CD4-positive, alpha-beta T cell treated with Interferon alpha-2 for 1 hour (primary cell): ENCODE measurements at places on chromosomes 12 and 14.

DNA sequence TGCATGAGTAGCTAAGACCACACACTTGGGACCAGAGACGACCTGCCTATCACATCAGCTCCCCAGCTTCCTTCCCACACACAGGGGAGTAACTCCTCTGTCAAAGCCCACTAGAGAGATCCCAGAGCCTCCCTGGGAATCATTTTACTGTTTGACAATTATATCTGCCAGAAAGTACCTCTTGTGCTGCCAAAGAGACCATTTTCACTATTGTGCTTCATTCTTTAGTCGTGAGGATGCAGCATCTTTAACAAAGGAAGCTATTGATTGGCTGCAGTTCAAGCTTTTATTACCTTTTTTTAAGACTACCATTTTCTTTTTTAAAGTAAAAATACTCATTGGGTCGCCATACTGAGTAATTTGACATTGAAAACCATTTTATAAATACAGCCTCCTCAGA is 194.5 kb upstream of the RGS6 start:
- no peak for DNase-seq

DNA sequence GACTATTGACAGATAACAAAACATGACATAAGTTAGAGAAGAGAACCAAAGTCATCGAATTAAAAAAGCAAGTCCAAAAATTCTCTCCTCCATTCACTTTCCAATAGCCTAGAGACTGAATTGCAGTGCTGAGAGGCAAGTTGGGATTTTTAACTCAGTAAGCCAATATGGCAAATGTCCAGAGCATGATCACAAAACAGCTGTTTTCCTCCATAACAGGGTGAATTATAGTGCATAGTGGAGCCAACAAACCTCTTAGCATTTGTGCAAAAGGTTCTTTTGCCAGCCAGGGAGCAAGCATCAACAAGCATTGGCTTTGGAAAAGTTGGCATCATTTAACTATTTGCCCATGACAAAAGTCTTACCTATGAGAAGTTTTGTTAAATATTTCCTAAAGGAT is 458.8 kb upstream of the NOVA1 start:
- DNase-seq: no peak

GRCh38 chr12:12720672-12721161 is 3.5 kb downstream of the CDKN1B start:
- peak; percentile 42 for DNase-seq

DNA sequence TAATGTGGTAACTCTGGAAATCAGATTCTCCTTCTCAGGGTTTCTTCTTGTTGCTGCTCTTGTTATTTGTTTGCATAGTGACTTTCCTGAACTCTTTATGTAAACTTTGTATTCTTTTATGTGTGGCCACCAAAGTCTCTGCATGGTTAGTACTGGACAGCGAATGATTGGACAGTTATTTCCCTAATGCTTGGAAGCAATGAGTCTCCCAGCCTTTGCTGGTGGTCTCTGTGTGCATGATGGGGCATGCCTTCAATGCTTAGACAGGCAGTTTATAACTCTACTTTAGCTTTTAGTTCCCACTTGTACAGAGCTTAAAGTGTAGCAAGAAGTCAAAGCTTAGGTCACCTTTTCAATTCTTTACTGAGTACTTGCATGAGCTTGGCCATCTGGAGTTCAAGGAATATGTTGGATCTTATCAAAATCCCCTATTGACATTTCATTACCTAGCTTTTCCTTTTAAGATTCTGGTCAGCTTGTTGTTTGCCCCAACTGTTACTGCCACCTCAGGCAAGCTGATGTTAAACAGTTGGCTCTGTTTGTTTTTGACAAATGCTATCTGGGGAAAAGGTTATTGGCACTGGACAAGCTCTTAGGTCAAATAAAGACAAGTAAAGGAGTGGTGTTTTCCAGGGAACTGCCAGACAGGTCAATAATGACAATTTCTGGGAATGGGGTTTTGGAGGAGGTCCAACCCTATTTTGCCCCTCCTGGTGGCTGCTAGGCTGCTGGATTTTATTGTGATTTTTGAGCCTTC is 12.3 kb downstream of the CCDC91 start:
- DNase-seq: no peak

GRCh38 chr12:73863546-73863945 is 674.1 kb upstream of the ATXN7L3B start:
- DNase-seq: no peak

GRCh38 chr12:91396293-91396692 is 213.7 kb upstream of the DCN start:
- DNase-seq: no peak

GRCh38 chr14:62645649-62646048 is 399.6 kb downstream of the KCNH5 start:
- DNase-seq: no peak

DNA sequence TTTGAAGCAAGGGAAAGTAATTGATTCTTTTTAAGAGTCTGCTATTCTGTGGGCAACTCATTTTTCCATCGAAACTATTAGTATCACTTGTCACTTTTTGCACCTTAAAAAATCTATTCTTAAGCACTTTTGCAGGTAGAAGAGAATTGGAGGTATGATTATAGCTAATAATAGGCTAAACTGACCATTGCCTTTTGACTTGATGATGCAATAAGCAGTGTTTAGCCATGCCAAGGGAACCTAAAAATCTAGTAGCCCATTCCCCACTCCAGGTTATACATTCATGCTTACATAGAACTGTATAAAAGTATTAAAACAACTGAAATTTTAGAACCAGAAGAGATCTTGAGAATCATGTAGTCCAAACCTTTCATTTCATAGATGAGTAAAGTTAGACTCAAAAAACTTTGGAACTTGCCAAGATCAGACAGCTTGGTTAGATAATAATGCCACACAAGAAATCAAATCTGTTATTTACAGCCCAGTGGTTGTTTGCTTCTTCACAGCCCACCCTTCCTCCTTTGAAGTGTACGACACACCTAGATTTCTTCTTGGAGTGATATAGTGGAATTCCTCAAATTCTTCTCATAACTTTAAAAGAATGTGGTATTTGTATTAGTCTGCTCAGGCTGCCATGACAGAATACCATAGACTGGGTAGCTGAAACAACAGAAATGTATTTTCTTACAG is 21.7 kb upstream of the GARIN2 start:
- DNase-seq: no peak

DNA sequence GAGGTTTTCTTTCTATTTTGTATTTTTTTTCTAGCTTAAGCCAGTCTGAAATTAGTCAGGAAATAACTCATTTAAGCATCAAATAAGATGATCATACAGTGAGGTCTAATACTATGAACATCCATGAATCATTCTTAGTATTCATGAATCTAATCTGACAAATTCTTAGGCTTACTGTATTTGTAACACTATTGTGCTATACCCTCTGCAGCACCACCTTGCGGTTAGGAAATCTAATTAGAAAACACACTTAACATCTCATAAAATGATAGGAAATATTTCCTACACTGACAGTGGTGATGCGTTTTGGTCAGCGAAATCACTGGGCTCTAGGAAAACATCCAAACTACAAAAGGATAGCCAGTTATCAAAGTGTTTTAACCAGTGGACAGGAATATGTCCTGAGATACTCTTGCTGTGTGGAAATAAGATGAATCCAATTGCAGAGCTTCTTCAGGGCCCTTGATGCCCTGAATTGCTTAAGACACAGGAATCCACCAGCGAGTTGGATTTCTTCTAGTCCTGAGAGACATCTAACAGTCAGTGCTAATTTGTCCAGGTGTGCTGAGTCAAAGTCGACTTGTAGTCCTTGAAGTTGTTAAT is 109.3 kb upstream of the MYF6 start:
- DNase-seq: no peak
